IMR-90 (cell line): ENCODE measurements at places on chromosomes 1 and 21. TPM values are rescaled to one million over a fixed set of nuclear protein-coding genes. Genes with fewer than 3 reads are reported as not detected.

DNA sequence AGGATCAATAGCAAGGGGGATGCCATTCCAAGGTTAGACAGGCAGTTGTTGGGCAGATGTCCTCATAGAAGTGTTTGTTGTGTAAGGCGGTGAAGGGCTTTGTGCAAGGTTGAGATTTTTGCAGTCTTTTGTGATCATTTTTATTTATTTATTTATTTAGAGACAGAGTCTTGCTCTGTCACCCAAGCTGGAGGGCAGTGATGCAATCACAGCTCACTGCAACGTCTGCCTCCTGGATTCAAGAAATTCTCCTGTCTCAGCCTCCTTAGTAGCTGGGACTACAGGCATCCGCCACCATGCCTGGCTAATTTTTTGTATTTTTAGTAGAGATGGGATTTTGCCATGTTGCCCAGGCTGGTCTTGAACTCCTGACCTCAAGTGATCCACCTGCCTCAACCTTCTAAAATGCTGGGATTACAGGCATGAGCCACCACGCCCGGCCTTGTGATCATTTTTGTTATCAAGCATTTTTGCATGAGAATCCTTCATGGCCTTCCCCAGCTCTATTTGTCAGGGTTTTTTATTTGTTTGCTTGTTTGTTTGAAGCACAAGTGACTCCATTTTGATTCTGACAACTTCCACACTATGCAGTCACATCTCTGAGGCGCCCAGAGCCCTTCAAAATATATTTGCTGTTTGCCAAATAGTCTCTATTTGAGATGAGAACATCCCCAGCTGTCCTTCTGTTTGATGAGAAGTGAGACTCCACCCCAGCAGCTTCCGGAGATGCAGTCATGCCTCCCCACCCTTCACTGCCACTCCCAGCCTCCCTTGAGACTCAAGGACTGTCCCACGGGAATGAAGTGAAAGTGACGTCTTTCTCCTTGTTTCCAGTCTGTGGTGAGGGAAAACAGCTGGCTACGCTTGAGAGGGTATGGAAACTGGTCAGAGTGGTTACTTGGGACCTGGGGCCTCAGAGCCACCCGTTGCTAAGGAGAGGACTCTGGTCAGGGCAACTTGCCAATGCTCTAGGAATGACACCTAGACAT is 38.0 kb downstream of the TMEM50B start:
- peak; percentile 94 for DNase-seq

GRCh38 chr1:178487070-178487615 is 9.6 kb downstream of the CLEC20A start:
- no peak for DNase-seq

GRCh38 chr1:100785470-100786052 is 66.0 kb downstream of the VCAM1 start:
- peak; percentile 74 for DNase-seq

PRAMEF4 gene
- not detected in 2 replicates for polyA plus RNA-seq

- DNase-seq, result no peak
Observed at GRCh38 chr1:226894826-226895225, 24.4 kb downstream of the PSEN2 start.

- DNase-seq, result no peak
Observed at GRCh38 chr1:8578132-8578877, 239.1 kb downstream of the RERE start.

ANGPTL3 gene
- not detected in 2 replicates for polyA plus RNA-seq

SAMD13 gene
- 0.27 and 0.34 TPM in 2 replicates for polyA plus RNA-seq

LCE1E gene
- polyA plus RNA-seq, result not detected in 2 replicates

- no peak for DNase-seq
Observed at GRCh38 chr1:170064821-170065220, 9.7 kb downstream of the KIFAP3 start.

GRCh38 chr21:45420061-45421041 is 15.4 kb downstream of the COL18A1 start:
- DNase-seq, result no peak

GRCh38 chr1:14598498-14599182 is at the start of gene KAZN:
Gene KAZN, plus strand, starts transcription at chr1:14598685.
- DNase-seq, result no peak

DNA sequence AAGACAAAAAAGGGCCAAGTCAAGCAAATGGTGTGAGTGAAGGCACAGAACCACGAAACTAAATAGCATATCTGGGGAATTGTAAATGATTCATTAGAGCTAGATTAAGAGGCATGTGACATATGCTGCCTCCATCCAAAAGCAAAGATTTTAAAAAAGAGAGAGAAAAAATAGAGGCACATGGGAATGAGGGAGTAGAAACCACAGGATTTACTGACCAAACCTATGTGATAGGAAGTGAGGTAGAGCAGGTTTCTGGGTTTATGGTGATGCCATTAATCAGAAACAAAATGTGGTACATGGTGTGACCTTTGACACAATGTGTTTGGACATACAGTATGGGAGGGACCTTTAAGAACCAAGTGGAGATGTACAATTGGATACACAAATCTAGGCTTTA is 13.6 kb downstream of the C1orf52 start:
- DNase-seq, result no peak

PLOD1 gene
- 609 and 635 TPM in 2 replicates for polyA plus RNA-seq

DNA sequence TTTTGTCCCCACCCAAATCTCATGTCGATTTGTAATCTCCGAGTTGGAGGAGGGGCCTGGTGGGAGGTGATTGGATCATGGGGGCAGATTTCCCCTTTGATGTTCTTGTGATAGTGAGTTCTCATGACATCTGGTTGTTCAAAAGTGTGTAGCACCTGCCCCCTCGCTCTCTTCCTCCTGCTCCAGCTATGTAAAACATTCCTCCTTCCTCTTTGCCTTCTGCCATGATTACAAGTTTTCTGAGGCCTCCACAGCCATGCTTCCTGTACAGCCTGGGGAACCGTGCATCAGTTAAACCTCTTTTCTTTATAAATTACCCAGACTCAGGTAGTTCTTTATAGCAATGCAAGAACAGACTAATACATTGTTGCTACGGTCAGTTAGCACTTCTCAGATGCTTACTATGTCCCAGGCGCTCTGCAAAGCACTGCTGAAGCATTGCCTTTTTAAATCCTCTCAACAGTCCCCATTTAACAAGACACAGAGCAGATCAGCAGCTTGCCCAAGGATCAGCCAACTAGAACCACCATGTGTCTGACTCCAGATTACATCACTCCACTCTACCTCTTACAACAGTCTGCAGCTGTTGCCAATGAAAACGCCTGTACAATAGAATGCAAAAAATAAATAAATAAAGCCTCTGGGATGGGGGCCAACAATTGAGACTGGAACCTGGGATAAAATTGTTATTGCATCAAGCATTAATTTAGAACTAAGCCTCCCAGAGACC is 52.4 kb upstream of the USP1 start:
- DNase-seq, result peak; percentile 86

GRCh38 chr1:170789063-170789462 is 125.1 kb downstream of the PRRX1 start:
- no peak for DNase-seq

GRCh38 chr1:231976231-231976630 is 349.6 kb downstream of the DISC1 start:
- DNase-seq, result no peak

S100A6 gene
- polyA plus RNA-seq, result 1,755 and 2,394 TPM in 2 replicates

DNA sequence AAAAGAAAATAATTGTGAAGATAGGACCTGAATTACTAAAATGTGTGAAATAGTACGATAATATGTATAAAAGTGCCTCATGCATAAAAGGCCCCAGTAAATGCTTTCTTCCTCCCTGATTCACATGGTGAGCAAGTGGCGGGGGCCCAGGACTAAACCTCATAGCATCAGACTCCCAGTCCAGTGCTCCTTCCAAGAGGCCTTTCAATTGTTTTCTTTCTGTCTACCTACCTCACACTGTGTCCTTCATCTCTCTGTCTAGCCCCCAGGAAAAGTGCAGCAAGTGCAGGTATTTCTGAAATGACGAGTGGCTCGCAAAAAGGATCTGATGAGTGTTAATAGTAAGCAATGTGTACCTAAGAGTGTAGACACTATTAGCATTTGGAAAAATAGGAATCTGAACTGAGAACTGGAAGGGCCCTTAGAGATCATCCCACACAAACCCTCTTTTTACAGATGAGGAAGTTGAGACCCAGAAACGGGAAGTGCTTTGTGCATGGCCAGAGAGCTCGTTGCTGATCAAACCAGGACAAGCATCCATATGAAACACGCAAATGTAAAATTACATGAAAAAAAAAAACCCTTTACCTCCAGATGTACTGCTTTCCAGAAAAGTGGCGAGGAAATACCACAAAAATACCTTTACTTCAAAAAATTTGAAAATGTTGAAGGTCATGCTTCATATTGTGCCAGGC is 118.2 kb upstream of the HOOK1 start:
- no peak for DNase-seq
